ENCODE measurements at places on chromosomes 2 and 18.

GRCh38 chr18:67376372-67376771 lies 140.1 kb downstream of the DSEL start:
- no peak for DNase-seq

- DNase-seq, result peak; percentile 72
Measured at GRCh38 chr18:13452388-13452811, 233.8 kb downstream of the LDLRAD4 start.

GRCh38 chr2:235398321-235398720 lies 95.5 kb upstream of the AGAP1 start:
- DNase-seq, result no peak

DNA sequence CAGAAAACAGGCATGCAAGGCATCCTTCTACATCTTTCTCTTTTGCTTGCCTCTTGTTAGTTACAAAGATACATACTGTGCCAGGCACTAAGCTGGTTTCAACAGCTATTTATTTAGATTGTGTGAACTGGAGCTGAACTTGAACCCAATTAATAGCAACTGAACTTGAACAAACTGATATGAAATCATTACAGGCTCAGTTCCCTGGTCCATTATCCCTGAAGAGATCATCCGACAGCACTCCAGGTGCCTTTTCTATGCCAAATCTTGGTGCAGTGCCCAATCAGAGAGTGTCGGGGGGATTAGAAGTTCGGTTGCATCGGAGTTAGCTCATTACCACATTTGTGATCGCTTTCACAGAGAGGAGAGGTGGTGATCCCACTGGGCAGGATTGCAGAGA lies 477.6 kb downstream of the PARD3B start:
- DNase-seq, result no peak

- no peak for DNase-seq
Measured at GRCh38 chr2:122417114-122417513, 661.7 kb downstream of the TSN start.

DNA sequence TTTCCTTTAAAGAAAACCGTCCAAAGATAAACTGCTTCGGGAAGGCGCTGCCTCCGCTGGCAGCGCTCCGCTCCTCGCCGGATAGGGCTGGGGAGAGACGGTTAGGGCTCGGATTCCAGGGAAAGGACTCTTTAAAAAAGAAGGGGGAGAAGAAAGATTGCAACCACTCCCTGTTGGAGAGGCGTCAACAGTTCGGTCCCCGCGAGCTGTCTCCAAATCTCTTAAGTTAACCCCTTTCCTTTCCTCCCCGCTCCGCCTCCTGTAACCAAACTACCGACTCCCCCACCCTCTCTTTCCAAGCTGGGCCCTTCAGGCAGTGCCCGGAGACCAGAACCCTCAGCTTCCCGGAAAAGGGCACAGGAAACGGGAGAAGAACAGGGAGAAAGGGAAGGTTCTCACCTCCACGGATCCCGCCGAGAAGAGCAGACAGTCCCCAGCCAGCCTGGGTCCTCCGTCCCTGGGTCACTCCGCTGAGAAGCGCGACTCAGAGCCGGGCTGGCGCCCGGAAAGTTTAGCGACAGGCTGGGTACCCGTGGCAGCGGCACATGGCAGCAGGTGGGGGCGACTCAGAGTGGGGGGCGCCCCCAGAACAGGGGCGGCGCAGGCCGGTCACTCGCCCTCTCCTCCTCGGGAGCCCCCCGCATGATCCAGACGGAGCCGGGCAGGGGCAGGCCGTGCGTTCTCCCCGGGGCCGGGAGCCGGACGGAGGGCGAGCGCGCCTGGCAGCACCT lies 675 bp downstream of the FZD5 start:
- DNase-seq, result peak; percentile 34

DNA sequence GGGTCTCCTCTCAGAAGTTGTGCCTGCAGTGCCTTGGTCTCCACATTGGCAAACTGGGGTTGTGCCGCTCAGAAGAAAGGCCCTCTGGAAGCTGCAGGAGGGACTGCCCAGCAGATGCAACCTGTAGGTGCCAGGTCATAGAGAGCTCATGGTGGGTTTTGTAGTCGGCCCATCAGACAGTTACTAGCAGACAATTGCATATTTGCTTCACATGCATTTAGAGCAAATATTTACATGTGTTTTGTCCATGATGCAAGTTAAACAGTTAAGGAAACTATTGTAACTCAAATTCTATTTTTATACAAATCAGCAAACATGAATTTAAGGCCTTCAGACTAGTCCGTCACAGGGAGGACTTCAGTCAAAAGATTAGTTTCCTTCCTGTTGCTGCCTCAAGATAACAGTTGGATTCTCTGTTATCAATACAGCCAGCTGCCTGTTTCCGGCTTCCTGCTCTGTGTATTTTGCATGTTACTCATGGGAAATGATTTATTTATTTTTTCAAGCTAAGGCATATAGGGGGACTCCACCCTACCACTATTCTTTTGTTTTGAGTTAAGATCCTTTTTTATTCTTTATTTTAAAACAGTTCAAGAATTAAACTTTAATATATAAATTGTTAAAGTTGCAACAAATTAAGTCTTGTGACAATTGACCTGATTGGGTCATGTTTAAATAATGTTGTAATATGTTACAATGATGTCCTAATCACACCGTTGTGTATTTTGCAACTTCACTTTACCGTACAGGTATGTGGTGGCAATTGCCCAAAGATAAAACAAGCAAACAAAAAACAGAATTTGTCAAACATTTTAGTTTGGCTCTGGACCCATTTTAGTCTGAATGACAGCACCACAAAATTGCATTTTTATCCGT lies 133.5 kb downstream of the SPTBN1 start:
- no peak for DNase-seq

DNA sequence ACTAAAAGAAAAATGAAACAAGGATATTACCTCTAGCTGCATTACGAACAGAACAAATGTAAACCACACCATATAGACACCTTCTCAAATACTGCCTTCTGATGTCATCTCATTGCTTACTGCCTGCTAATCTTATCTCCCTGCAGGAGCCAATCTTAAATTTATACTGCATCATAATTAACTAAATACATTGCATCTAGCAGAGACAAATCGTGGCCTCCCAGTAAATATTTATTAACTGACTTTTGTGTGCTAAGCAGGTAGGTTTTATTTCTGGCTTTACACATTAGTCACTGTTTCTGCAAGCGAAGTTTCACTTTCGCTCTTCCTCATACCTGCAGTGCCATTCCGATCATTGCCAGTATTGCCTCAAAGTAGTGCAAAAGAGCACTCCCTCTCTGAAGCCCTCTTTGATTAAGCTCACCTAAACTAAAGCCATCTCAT lies 67.5 kb downstream of the SPATS2L start:
- DNase-seq, result no peak

DNA sequence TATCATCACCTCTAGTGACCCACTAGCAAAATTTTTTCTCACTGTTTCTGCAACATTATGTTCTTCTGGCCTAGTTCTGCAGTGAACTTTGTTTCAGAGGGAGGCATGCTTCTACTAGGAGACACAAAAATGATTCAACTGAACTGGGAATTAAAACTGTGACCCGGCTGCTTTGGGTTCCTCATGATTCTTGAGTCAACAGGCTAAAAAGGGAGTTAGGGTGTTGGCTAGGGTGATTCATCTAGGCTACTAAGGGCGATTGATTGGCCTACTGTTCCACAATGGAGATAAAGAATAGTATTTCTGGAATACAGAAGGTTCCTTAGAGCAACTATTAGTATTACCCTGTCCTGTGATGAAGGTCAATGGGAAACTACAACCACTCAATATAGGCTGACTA lies 179.5 kb downstream of the PPP1R1C start:
- no peak for DNase-seq

GRCh38 chr2:12236136-12236844 lies 480.4 kb upstream of the TRIB2 start:
- no peak for DNase-seq

GRCh38 chr18:68713796-68714195 lies 1.1 kb downstream of the TMX3 start:
- no peak for DNase-seq

- DNase-seq, result no peak
Measured at GRCh38 chr2:207960911-207961310, 64.4 kb downstream of the PLEKHM3 start.

DNA sequence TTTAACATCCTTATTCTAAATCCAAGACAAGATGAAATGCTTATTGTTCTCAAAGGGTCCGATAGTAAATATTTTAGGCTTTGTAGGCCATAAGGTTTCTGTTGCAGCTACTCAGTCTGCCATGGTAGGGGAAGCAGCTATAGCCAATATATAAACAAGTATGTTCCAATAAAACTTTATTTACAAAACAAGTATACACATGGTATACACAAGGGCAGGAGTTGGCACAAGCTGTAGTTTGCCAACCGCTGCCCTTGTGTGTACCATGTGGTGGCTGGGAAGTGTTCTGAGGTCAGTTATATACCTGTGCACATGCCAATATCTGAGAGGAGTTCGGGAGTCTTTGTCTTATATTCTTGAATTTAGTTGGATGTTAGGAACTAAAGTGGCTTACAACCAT lies 126.0 kb upstream of the DNMT3A start:
- no peak for DNase-seq

GRCh38 chr18:12645751-12646203 lies 12.1 kb downstream of the SPIRE1 start:
- peak; percentile 33 for DNase-seq

GRCh38 chr2:12727641-12728040 lies 10.9 kb downstream of the TRIB2 start:
- DNase-seq, result no peak

- DNase-seq, result no peak
Measured at GRCh38 chr18:58080451-58080850, 36.4 kb downstream of the NEDD4L start.

Data from occipital lobe (tissue), 3 donors.